SK-MEL-5 (cell line): ENCODE measurements at places on chromosomes 7 and 10.

DNA sequence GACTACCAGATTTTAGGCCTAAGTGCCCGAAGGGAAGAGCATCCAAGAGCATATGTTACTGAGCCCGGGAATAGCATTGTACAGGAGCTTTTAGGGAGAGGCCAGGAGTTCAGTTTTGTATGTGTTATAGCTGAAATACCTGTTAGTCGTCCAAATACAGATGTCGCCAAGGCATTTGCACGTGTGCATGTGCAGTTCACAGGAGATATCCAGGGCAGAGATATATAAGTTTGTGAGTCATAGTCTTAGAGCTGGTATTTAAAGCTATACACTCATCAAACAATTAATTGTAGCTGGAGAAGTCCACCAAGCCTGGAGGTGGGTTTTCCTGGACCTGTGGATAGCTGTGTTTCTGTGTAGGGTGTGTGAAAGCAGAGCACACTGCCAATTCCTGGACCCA is 394.0 kb upstream of the FZD8 start:
- DNase-seq: no peak

DNA sequence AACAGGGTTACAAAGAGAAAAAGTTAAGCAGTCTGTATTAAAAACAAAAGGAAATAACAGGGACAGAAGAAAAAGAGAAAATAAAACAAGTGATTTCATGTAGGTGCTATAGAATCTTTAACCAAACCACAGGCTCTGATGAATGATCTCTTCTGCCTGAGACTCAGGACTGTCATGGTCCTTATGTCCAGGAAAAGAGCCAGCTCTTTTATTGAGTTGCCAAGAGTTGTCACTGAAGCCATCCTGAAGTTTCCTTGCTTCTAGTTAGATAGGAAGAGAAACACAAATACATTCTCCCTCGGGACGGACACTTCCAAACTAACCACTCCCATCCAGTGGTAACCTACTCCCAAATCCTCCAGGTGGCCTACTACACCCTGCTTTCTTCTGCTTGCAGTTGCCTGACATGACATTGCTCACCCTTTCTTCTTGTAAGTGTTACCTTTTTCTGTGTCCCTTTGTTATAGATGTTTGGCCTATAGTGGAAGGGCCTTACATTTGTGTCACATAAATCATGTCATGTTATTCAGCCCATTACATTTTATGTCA is 346.7 kb downstream of the NRG3 start:
- no peak for DNase-seq

- no peak for DNase-seq
Observed at GRCh38 chr7:92293896-92294590, 48.3 kb downstream of the ANKIB1 start.

DNA sequence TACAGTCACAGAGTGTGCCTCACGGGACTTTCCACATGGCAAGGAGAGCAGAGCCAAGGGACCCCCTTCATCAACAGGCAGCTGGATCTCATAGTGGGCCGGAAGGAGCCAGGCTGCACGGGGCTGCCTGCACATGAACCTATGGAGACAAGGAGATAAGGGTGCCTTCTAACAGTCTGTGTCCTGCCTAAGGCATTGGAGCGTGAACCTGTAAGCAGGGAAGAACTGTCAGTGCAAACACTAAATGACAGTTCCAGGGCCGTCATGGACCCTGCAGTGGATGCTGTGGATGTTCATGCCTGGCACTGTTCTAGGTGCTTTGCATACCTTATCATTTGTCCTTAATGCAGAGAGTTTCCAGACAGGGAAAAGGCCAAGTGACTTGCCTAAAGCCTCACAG is 85.9 kb downstream of the WIPF3 start:
- DNase-seq: no peak

- no peak for DNase-seq
Observed at GRCh38 chr10:122514045-122514840, 46.3 kb upstream of the DMBT1 start.

- DNase-seq: no peak
Observed at GRCh38 chr7:69819333-69819705, 221.0 kb downstream of the AUTS2 start.

DNA sequence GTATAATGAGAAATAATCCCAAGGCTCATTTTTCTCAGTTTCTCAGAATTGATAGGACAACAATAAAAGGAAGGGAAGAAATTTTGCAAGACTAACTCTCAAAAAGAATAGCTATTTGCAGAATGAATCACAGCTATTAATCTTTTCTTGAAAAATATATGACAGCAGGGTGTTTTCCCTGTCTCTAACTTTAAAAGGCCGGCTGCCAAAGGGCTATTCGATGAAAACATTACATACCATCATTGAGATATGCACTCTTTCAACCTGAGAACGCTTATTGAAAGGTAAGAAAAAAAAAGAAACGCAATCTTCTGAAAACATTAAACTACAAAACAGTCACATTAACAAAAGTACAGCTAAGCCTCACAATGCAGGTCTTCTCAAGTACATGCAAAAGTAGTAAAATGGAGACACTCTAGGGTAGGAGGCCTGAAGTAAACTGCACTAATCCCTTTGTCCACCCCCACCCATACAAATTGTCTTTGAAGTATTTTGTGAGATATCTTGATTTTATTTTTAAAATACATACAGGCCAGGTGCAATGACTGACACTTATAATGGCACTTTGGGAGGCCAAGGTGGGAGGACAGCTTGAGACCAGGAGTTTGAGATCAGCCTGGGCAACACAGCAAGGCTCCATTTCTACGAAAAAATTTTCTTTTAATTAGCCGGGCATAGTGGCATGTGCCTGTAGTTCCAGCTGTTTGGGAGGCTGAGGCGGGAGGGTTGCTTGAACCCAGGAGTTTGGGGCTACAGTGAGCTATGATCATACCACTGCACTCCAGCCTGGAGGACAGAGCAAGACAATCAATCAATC is 83.0 kb downstream of the PARD3 start:
- DNase-seq: no peak

GRCh38 chr10:49762566-49762877 is 399 bp upstream of the OGDHL start:
- DNase-seq: no peak

DNA sequence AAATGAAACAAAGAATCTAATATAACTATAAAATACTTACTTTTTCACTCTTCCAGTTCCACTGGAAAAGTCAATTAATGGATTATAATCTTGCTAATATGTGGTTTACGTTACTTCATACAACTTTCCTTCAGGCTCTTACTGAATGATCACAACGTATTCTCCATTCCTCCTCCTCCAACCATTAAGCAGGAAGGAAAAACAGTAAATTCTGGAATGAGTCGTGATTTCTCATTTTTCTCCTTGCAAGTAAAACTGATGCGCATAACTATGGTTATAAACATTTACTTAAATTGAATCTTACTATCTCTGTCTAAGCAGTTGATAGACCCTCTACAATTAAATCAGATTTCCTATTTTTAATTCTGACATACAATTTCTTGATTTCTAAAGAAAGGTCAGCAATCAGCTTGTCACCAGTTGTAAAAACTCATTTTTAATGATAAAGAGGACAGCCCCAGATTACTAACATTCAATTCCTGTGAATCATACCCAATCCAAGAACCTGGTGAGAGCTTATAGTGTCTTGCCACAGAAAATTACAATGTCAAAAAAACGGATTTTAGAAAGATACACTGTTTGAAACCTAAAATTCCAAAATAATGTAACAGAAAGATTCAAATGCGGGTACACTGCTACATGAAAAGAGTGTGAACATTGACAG is 64.3 kb downstream of the EZH2 start:
- no peak for DNase-seq
